Naive thymus-derived CD4-positive, alpha-beta T cell (primary cell): ENCODE measurements at places on chromosomes 16 and 17. TPM values are rescaled to one million over a fixed set of nuclear protein-coding genes. Genes with fewer than 3 reads are reported as not detected.

TSPOAP1 gene
- 1.5 TPM for polyA plus RNA-seq

LDHD gene
- not detected for polyA plus RNA-seq

MYH3 gene
- 0.38 TPM for polyA plus RNA-seq

TIMP2 gene
- polyA plus RNA-seq = 0.23 TPM

FOXJ1 gene
- 0.27 TPM for polyA plus RNA-seq

HEATR9 gene
- polyA plus RNA-seq = 0.09 TPM

STX1B gene
- polyA plus RNA-seq = 0.51 TPM

TMEM88 gene
- not detected for polyA plus RNA-seq

ITGB4 gene
- polyA plus RNA-seq = 0.35 TPM

GLIS2 gene
- polyA plus RNA-seq = not detected

CA5A gene
- polyA plus RNA-seq = not detected
